ENCODE measurements at places on chromosomes 5 and 9. TPM values are rescaled to one million over a fixed set of nuclear protein-coding genes. Genes with fewer than 3 reads are reported as not detected.

The PCDHGA4 gene
- polyA plus RNA-seq = 0.14 TPM

The PTPN3 gene
- 72.4 TPM for polyA plus RNA-seq

The LCN10 gene
- 3.0 TPM for polyA plus RNA-seq

DNA sequence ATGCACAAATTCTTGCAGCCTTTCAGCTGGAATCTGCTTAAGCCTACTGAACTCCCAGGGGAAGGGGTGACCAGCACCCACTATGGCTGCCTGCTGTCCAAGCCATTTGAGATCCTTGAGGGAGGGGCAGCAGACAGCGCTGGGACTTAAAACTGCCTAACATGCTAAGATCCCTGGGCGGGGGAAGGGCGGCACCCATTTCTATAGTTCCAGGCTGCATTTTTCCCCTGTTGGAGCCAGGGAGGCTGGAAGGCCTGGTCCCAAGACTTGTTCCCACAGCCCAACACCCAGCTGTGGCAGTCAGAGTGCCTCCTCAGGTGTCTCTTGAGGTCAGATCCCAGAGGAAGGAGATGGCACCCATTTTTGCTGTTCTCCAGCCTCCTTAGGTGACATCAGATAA lies 1061.3 kb upstream of the COX7C start:
- no peak for DNase-seq

DNA sequence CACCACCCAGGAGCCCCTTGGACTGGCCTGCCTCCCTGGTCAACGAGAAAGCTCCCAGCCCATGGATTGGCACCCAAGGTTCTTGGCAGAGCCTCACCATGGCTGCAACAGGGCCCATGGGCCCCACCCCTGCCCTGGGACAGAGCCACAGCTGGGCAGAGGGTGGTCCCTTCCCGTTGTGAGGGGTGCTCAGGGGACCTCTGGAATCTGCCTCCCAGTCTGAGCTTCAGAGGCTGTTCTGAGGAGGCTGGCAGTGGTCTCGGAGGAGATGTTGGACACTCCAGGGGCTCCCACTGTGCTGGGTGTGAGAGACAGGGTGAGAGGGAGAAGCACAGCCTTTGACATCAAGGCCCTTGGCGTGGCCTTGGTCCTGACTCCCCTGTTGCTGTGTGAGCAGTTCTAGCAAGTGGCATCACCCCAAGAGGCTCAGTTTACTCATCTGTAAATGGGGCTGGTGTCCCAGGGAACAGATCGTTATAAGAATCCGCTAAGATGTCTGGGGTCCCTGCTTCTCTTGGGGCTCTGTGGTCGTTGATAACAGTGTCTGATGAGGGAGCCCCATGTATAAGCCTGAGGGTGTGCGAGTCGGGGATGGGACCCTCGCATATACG lies 33.0 kb downstream of the LHX3 start:
- no peak for DNase-seq

The PRRT1B gene
- not detected for polyA plus RNA-seq

DNA sequence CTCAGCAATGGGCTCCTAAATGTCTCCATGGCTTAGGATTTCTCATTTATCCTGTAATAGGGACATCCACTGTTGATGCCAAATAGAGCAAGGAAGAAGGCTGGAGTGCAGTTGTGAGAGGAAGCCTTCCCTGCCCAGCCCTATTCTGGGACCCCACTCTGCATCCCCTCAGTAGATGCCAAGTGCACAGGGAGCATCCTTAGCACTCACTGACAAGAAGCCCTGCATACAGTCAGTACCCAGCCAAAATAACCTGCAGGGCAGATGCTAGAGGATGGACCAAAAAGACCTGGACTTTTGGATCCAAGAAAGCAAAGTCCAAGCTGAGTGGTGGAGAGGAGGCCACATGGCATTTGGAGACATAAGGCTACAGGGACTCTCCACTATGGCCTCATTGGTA lies 113.5 kb upstream of the SPOCK1 start:
- no peak for DNase-seq

The PTTG1 gene
- 9.9 TPM for polyA plus RNA-seq

The OR2Y1 gene
- polyA plus RNA-seq = not detected

DNA sequence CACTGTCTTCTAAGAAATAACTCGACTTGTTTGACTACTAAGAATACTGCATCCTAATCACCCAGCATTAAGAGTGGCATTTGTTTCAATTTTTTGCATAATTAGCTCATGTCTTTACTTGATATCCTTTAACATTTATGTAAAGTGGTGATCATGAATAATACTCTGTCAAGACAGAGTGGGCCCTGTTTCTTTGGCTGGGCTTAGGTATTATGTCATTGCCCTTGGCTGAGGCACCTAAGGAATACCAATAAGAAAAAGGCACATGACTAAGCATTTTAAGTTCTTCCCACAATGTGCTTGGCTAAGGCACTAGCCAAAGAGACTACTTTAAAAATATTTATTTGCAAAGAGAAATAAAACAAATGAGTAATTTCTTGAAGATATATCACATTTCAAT lies 308.1 kb downstream of the CTNND2 start:
- DNase-seq = no peak

DNA sequence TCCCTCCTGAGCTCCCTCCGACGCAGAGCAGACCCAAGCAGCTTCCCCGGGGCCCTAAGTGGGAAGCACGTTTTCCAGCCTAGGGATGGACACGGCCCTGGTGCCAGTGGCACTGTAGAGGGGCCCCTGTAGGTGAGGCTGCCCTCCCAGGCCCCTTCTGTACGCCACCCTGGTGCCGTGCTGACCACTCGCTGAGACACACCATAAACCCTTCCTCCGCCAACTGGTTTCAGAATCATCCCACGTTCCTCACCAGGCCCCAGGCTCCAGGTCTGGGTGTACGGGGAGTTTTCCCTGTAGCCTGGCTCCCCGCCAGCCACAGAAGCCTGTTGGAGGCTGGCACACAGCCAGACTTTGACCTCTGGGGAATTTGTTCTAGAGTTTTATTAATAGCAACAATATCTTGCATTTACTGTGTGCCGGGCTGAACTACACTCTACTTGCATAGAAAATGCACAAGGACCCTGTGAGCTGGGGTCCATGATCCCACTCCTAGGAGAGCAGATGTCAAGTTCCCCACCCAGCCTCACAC lies 18.2 kb upstream of the WDR38 start:
- DNase-seq = peak; percentile 80

GRCh38 chr5:96388176-96388575 lies 44.9 kb downstream of the PCSK1 start:
- DNase-seq = no peak

The IFNA21 gene
- not detected for polyA plus RNA-seq

The OR2K2 gene
- polyA plus RNA-seq = 0.13 TPM

- DNase-seq = no peak
Measured at GRCh38 chr9:97480174-97480573, 21.3 kb upstream of the TMOD1 start.

The SLC25A2 gene
- 0.04 TPM for polyA plus RNA-seq

The FOXD4L5 gene
- polyA plus RNA-seq = 0.05 TPM

GRCh38 chr9:129776566-129776937 lies 23.7 kb upstream of the PTGES start:
- DNase-seq = peak; percentile 60

DNA sequence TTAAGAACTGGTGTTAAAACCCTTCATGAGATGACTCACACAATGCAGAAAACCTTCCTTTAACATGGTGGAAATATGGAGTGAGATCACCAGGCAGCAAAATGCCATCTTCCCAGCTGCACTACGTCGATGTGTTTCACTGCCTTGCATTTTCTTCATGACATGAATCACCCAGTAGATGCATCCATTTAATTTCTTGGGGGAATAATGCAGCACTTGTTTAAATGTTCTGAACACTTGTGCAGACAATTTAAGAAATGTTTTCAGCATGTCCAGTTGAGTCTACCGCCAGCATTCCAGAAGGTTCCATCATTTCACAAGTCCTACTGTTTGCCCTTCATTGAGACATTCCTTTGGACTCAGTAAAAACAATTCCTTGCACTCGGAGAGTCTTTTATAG lies 81.6 kb downstream of the ADAMTS16 start:
- no peak for DNase-seq

GRCh38 chr9:76704593-76705204 lies 59.5 kb upstream of the PCA3 start:
- no peak for DNase-seq

The SHOC1 gene
- polyA plus RNA-seq = 0.03 TPM

The RABGAP1 gene
- 33.8 TPM for polyA plus RNA-seq

DNA sequence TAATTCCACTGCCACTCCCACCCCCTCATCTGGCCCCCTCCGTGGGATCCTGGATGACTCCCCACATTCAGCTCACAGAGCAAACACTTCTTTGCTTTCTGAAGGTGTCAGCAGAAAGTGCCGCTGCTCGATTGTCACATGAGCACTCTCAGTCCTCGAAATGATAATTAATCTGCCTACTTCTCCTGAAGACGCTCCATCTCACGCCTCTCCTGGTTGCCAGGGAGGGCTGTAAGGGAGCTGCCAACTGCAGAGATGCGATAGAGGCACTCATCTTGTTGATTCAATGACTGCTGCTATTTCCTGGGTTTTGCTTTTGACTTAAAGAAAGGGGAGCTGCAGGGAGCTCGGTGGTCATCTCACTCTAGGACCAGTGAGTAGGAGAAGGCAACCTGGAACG lies 206.5 kb downstream of the DAB2IP start:
- DNase-seq = no peak

- no peak for DNase-seq
Measured at GRCh38 chr5:154206311-154206710, 15.8 kb downstream of the GALNT10 start.

DNA sequence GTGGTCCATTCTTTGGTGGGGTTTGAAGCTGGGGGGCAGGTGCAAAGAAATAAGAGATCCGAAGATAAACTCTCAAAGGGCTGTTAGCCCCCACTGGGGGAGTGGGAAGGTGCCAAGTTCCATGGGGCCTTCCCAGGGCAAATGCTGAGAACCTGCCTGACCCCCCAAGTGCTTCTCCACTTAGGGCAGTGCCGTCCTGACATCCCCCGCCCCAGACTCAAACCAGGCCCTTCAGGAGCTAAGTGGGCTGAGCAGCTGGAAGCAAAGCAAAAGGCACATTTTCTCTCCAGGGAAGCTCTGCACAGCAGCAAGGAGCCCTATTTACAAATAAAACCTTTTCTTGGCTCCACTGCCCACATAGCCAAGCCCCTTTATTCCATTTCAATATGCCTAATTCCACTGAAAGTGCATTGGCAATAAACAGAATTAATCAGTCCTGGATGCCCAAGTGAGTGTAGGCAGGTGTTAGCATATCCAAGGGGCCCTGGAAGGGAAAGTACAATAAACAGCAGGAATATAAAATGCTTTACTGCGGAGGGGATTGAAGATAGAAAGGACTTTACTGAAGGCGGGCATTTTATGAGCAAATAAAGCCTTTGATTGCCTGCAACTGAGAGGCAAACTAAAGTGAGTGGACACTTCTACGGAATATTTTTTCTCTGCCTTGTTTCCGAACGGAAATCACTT lies 44.6 kb downstream of the WHRN start:
- no peak for DNase-seq

The THBS4 gene
- polyA plus RNA-seq = 18.6 TPM

DNA sequence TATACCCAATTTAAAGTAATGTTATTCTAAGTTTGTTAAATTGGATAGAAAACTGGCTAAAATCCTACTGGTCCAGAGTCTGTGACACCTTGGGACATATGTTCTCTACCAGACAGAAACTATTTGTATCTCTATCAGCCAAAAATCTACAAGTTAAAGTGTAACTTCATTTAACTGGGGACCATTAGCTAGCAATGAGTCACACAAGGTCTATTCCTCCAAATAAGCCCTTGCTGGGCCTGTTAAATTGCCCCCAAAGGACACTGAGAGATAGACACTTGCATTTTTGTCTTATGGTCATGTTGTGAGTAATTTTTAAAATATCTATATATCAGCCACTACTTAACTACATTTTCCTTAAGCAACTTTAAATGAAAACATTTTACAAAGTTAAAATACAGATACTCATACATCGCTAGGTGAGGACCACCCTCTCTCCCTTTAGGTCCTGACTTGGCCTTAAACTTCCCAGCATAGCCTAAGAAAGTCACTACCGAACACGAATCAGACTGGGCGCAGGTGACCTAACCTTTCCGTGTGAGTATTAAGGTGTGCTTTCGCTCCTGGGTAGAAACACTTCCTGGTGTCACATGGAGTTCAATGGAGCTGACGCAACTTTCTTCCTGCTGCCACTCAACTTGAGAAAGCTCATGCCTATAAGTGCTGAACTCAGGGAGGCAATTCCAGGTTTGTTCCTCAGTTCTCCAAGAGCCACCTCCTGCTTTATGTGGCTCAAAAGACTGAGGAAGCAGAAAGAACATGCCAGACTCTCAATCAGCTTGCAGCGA lies 249.1 kb downstream of the DIRAS2 start:
- DNase-seq = no peak

DNA sequence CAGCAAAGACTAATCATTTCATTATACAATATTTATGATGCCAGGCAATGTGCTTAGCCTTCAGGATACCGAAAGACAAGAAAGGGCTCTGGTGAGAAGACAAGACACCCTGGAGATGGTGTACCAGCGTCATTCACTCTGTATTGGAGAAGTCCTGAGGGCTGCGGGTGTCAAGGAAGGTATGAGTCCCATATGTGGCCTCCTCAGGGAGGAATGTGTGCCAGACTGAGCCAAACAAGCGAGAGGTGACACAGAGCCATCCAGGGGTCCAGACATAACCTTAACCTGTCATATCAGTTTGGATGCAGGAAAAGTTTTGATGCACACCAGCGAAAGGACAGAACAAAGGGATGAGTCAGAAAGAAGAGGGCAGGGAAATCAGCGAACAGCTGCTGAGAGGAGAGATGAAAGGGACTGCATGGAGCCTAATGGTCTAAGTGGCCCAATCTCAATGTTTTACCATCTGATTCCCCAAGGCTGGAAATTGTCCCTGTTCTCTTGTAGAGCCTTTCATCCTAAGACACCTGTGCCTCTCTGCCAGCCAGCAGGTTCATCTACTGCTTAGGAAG lies 38.9 kb downstream of the ADRA1B start:
- no peak for DNase-seq

The HTR1A gene
- polyA plus RNA-seq = not detected

The GPR151 gene
- not detected for polyA plus RNA-seq
